ENCODE measurements at places on chromosomes 4 and X.

- no peak for DNase-seq
These were observed 108.1 kb downstream of the MGST2 start for GRCh38 chr4:139773560-139774318.

- no peak for DNase-seq
These were observed 327.5 kb upstream of the FRG1 start for GRCh38 chr4:189613207-189613606.

GRCh38 chrX:137999552-137999951 lies 433.6 kb downstream of the ZIC3 start:
- DNase-seq: no peak

DNA sequence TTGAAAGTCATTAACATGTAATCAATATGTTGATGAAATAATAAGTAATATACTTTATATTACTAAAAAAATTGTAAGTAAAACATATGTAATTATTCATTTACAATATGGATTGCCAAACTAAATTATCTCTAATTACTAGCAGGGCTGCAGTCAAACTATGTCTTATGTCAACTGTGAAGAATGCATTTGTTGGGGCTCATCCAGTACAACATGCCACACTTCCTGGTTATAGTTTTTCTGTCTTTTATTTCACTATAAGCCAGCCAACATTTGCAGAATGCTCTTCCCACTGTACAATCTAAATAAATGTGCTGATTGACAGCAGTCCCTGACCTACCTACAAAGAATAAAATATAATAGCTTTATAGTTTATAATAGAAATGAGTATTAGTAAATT lies 975.4 kb upstream of the NDST4 start:
- no peak for DNase-seq

DNA sequence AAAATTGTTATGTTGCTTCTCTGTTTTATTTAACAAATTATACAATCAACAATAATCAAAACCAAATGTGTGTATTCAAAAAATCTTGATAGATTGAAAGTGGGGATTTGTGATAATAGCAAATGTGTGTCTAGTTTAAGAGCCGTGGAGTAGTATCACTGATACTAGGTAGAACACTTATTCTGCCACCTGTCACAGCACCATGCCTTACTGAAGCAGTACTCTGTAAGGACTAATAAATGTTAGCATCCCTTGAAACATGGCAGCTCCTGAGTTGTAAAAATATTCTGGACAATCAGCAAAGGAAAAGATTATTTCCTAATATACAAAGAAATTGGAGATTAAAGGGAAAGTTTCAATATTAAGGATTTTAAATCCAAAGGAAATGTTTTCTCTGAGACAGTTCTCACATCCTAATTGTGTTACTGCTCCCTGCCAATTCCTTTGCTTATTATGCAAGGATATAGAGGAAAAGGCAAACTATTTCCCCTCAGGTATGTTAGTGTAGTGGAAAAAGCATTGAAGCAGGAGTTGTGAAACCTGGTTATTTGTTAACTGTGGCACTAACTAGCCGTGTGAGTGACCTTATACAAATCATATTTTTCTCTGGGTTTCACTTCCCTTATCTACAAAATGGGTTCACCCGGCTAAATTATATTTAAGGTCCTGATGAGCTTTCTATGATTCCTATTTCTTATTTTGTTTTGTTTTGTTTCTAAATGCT lies 303.1 kb downstream of the ARHGAP24 start:
- DNase-seq: no peak

DNA sequence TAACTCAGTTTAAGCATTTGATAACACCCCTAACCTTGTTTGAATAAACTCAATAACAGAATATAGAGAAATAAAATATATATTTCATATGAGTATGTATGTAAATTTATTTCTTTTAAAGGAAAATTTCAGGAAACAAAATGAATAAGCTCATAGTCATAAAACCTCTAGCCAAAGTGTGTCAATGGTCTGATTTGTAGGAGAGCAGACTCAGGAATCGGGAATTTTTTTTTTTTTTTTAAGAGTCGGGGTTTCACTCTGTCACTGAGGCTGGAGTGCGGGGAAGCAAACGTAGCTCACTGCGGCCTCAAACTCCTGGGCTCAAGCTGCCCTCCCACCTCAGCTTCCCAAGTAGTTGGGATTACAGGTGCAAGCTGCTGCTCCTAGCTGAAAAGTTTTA lies 2.4 kb downstream of the PKD2 start:
- no peak for DNase-seq

DNA sequence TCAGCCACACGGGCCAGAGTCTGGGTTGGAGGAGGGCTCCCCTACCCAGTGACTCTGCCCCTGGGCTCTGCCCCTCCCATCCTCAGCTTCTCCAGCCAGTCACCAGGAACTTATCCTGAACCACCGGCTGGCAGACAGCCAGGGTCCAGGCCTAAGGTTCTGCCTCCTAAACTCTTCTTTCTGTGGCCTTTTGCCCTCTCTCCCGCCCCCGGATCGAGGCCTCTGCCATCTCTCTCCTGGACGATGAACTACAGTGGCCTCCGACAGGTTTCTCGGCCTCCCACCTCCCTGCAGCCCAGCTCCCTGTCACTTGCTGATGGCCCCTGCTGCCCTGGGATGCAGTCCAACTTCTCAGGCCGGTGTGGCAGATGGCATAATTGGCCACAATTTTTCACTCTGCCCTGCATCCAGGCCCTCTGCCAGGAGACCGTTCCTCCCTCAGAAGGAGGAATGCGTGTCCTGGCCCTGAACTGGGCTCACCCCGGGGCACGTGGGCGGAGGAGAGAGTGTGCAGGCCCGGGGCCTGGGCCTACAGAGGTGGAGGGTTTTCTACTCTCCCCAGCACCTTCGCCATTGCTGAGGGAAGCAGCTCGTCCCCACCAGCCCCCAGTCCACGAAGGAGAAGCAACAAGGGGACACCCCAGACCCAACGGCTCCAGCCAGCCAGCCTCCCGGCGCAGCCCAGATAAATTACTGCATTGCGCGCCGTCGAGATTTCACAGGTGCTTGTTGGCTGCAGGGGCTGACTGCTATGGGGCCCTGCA lies 81.9 kb upstream of the LRPAP1 start:
- DNase-seq: peak; percentile 73

Measured in H4 (cell line).